PC-9 (cell line): ENCODE measurements at places on chromosomes 3 and 15. TPM values are rescaled to one million over a fixed set of nuclear protein-coding genes. Genes with fewer than 3 reads are reported as not detected.

GRCh38 chr15:100651253-100651652, 48.9 kb downstream of the ASB7 start:
- no peak for DNase-seq

DNA sequence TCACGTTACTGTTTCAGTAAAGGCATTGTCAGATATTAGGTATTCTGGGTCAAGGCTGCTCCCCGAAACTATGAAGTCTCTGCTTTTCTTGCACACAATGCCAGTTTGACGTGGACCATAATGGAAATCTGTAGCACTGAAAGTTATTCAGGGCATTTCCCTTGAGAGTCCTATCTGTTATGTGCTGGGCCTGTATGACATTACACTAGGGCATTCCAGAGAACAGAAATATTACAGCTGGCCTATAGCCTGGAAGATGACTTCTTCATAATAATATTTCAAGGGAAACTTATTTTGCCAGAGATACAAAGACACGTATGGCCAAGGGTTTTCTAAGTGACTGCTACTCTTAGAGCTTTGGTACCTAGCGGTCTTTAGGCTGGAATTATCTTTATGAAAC, 613.6 kb upstream of the CBLB start:
- DNase-seq, result no peak

DNA sequence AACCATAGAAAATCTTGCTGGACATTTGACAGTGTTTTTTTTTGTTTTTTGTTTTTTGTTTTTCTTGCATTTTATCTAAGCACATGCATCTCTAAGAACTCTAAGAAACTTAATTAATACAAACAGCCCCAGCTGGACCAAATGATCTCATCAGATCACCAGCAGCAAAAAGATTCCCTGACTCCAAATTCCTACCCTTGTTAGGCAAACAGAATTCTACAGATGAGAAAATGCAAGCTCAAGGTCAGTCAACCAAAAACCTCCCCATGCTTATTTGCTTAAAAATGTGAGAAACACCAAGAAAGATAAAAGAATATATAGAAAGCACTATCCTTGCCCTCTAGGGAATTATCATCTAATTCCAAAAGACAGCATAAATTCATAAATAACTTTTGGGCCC, 65.4 kb downstream of the FOXP1 start:
- DNase-seq, result no peak

DNA sequence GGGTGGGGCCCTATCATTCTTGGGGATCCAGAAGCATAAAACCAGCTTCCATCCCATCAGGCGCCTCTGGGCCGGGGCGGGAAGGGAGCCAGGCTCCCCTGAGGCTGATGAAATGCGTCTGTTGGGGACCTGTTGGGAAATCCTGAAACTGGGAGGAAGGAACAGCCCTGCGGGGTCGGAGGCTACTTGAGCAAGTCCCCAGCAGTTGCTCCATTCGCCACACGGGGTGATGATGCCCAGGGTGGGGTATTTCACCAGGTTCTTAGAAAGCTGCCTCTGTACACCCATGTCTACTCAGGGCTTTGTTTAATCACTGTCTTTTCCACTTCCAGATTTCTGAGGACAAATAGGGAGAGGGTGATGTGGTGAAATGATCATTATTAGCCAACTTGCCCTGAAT, 25.4 kb upstream of the TSEN2 start:
- DNase-seq, result no peak

DNA sequence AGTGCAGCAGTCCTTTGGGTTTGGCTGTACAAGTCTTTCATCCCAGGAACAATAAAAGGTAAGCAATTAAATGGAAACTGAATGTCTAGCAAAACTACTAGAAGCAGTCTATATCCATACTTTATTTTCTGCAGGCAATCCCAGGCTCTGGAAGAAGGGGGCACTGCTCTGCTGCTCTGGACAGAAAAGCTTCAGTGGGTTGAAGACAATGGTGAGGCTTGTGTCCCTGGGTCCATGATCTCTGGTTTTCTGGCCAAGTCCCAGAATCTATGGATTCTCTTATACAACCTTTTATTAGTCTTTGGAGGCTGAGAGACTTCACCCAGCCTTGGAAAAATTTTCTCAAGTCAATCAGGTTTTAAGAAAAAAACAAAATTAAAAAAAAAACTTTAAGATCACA, 35.6 kb downstream of the SCAP start:
- DNase-seq, result no peak

GRCh38 chr15:26628071-26628470, 144.8 kb downstream of the GABRB3 start:
- peak; percentile 19 for DNase-seq

- no peak for DNase-seq
These were observed 453.8 kb downstream of the MAGI1 start for GRCh38 chr3:65584913-65585312.

- DNase-seq, result no peak
These were observed 16.2 kb downstream of the SLC6A6 start for GRCh38 chr3:14418296-14419250.

- DNase-seq, result no peak
These were observed 3.0 kb upstream of the CD80 start for GRCh38 chr3:119562307-119562961.

GRCh38 chr3:184636741-184637316, 75.0 kb downstream of the MAGEF1 start:
- DNase-seq, result peak; percentile 83

- DNase-seq, result no peak
These were observed 752.0 kb upstream of the GRM7 start for GRCh38 chr3:6108957-6109356.

GRCh38 chr3:152105446-152105845, 163.3 kb upstream of the MBNL1 start:
- DNase-seq, result peak; percentile 18

DNA sequence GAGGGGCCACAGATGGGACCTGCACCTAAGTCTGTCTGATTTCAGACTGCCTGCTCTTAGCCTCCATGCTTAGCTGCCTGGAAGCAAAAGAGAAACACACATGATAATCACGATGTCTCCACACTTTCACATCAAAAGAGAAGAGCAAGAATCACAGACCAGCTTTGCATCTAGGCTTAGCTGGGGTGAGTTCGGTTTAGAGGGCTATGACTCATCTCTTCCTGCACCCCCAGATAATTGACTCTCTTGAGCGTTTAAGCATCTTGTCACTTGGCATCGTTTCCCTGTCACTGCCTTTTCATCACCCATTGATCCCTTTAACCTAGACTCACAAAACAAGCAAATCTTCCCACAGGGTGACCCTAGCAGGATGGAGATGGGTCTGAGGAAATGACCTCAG, 124.0 kb downstream of the NTRK3 start:
- no peak for DNase-seq

GRCh38 chr15:89860431-89860830, 33.4 kb downstream of the AP3S2 start:
- DNase-seq, result no peak

- DNase-seq, result no peak
These were observed 182.4 kb downstream of the SHQ1 start for GRCh38 chr3:72665701-72666446.

GRCh38 chr3:39971559-39972031, 162.2 kb downstream of the MYRIP start:
- no peak for DNase-seq

DNA sequence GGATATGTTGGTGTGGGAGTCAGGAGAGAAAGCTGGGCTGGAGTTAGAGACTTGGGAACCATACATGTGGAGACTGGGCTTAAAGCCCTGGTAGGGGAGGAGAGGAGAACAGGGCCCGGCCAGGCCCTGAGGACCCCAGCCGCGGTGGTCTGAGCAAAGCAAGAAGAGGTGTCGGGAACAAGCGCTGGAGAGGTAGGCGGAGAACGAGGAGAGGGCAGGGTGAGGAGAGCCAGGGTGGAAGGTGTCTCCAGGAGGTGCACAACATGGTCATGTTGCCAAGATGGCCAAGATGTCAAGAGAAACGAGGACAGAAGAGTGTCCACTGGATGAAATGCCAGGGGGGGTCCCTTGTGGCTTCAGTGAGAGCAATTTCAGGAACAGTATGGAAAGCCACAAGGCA, 5.5 kb downstream of the CHAC1 start:
- DNase-seq, result no peak

GRCh38 chr3:160171813-160172212, 53.4 kb upstream of the C3orf80 start:
- DNase-seq, result no peak

GRCh38 chr3:46168583-46169345, 39.3 kb downstream of the CCR1 start:
- DNase-seq, result no peak

The GP5 gene
- total RNA-seq, result not detected in 2 replicates

The ZBTB47 gene
- total RNA-seq, result 8.1 and 9.6 TPM in 2 replicates

The CHST13 gene
- total RNA-seq, result 0.52 and 1.2 TPM in 2 replicates

The GPR160 gene
- 11.1 and 12.6 TPM in 2 replicates for total RNA-seq

The GOLGA8N gene
- 1.6 and 2.4 TPM in 2 replicates for total RNA-seq

The P3H2 gene
- 20.9 and 26.2 TPM in 2 replicates for total RNA-seq

The FGF12 gene
- 5.6 and 10.9 TPM in 2 replicates for total RNA-seq

The MRAS gene
- 2.4 TPM in 2 replicates for total RNA-seq

The PLSCR4 gene
- total RNA-seq, result 8.3 and 8.4 TPM in 2 replicates

The CCDC9B gene
- 141 and 168 TPM in 2 replicates for total RNA-seq

The GCHFR gene
- total RNA-seq, result 1.2 and 1.5 TPM in 2 replicates
